Tibial artery (tissue), 4 donors: ENCODE measurements at places on chromosomes 11 and 22.
A peak's percentile ranks its signal among the peaks of the same experiment; 100 is the strongest.

DNA sequence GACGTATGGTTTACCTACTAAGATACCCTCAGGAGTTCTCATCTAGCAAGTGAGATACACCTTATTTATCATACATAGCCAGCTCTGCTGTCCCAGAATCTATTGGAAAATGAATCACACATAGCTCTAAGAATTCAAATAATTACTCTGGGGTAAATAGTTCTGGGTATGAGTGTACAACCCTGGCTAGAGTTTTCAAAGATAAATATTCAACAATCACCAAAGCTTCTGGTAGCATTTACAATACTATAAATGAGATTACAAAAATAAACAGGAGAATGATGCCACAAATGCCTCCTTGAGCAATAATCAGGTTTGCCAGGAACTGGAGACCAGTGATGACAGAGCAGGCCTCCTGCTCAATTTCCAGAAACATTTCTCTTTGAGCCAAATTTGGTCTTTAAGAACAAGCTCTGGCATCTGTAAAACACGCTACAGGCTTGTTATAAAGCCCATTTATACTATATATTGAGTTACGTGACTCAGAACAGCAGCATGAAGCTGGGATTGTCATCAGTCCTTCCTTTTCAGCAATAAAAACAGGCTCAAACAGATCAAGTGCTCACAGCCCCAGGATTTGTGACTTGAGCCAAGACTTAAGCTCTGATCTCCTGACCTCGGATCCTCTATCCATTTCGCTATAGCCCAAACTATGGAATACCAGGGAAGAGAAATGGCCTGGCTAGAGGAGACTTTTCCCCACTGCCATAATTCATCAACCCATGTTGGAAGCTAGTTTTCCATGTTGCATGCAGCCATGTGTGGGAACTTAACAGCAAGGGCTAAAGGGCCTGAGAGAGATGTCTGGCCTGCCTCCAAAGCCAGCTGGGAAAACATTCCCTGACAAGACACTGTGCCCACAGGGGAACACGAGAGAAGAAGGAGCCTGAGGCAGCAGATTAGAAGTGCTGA lies 19.7 kb downstream of the RAB30 start:
- H3K4me3 ChIP-seq: no peak overlapping the region
- H3K27me3 ChIP-seq: no peaks in the 10 kb centered on the region
- H3K36me3 ChIP-seq: no peaks in the 10 kb centered on the region

DNA sequence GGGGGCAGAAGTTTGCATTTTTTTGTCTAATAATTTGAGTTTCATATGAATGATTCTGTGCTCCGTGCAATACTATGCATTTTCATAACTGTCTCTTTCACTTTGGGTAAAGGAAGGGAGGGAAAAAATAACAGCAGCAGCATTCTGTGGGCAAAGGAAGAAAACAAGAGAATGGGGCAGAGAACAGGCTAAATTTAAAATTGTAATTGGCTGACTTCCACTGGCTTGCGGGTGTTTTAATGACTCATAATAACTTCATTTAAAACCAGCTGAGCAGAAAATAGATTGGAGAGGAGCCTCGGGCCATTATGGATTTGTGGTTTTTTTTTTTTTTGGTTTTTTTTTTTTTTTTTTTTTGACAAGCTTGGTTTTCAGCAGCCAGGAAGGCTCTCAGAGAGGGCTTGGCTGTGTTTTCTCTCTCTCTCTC lies 107.4 kb downstream of the ZBTB16 start:
- no peak overlapping the region for H3K4me3 ChIP-seq
- peaks cover 16% of the 10 kb centered on the region for H3K36me3 ChIP-seq
- H3K27me3 ChIP-seq: no peaks in the 10 kb centered on the region

DNA sequence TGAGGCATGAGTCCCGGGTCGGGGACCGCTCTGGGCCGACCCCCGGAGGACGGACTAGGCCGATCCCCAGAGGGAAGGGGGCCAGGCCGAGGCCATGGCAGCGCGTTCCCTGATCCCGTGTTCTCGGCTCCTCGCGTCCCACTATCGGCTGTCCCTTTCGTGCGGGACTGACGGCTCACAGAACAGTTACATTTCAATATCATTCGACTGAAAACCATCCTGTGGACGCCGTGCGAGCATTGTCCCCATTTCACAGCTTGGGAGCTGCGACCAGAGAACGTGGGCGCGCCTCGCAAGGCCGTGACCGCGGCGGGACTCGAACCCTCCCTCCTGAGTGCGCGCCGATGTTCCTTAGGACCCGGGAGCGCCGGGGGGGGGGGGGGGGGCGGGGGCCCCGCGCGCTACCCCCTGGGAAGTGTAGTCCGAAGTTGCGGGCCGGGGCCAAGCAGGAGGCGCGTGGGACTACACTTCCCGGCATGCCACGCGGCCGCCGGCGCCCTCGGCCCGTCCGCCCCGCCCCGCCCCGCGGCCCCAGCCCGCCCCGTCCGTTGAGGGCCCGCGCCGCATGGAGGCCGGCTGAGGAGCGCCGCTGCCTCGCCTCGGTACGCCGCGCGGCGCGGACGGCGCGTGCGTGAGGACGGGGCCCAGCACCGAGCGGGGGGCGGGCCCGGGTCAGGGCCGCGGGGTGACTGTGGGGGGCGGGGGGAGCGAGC lies at the start of gene TRABD:
TRABD (plus strand) TSS at position 539 of the 713 bp plus-strand sequence. CDS start 7,148 bp downstream, outside the sequence.
- H3K4me3 ChIP-seq: peak within 1 kb of the TSS; percentile 78
- H3K36me3 ChIP-seq: no peaks in the 10 kb centered on the region
- peak; percentile 83 for DNase-seq
- H3K27me3 ChIP-seq: peaks cover 5% of the 10 kb centered on the region

- no peaks in the 10 kb centered on the region for H3K27me3 ChIP-seq
- H3K4me1 ChIP-seq: no peaks in the 10 kb centered on the region
- H3K36me3 ChIP-seq: no peaks in the 10 kb centered on the region
- DNase-seq: no peak
These were observed 11.2 kb downstream of the SPATA19 start for GRCh38 chr11:133833898-133834681.

GRCh38 chr11:94308024-94308423 lies 3.6 kb downstream of the IZUMO1R start:
- no peaks in the 10 kb centered on the region for H3K36me3 ChIP-seq
- DNase-seq: no peak
- H3K4me3 ChIP-seq: no peak overlapping the region
- H3K27me3 ChIP-seq: no peaks in the 10 kb centered on the region
- peaks cover 18% of the 10 kb centered on the region for H3K4me1 ChIP-seq

DNA sequence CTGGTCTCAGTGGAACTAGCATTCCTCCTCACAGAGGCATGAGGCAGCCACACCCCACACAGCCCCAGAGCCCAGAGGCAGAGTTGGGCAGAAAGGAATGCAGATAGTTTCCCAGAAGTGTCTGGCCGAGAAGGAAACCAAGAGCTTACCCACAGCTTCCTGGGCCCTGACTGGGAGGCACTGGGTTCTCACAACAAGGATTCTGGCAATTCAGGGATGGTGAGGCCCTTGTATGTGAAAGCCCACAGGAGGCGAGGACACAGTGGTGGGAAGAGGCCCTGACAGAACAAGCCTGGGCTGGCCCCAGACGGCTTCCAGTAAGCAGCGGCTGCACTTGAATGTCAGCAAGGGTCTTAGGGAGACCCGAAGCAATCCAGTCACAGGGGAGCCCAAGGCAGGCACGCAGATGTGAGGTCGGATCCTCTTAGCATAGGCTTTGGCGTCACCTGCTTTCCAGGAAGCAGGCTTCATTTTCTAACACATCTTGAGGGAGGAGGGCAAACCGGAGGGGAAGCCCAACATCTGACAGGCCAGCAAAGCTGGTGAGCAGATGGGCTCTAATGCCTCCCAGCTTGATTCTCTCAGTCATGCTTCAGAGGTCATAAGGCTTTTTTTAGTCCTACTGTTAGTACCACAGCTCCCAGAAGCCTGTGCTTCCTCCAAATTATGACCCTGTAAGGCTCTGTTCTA lies 78.3 kb upstream of the AKIP1 start:
- H3K4me3 ChIP-seq: no peak overlapping the region
- peak overlapping the region; percentile 65 for H3K27ac ChIP-seq
- no peaks in the 10 kb centered on the region for H3K27me3 ChIP-seq
- no peaks in the 10 kb centered on the region for H3K36me3 ChIP-seq
- DNase-seq: no peak
- peaks cover 16% of the 10 kb centered on the region for H3K4me1 ChIP-seq

- peaks cover 43% of the 10 kb centered on the region for H3K27me3 ChIP-seq
- peak; percentile 28 for DNase-seq
- no peak overlapping the region for H3K27ac ChIP-seq
- peaks cover 7% of the 10 kb centered on the region for H3K4me1 ChIP-seq
These were observed 524.5 kb downstream of the BRD1 start for GRCh38 chr22:49303061-49303735.

DNA sequence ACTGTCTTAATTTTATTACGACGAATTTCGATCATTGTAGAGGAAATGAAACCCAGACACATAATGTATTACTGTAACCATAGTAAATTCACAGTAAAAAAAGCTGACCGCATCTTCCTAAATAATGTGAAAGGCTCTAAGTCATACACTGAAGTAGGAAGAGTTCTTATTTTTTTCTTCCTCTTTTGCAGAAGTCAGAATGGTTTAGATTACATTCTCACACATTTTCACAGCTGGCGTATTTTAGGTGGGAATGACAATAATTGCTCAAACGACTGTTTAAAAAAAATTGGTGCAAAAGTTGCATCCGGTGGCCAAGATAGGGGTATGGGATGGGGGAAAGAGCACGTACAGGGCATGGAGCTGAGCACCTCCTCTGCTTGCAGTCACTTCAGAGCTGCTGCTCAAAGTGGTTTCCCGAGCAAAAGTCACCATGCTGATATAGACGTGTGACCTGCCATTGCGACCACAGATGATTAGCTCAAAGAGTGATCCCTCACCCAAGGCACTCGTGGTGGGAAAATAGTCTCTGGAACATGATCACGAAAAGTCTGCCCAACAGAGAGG lies 35.3 kb downstream of the MMP13 start:
- H3K27ac ChIP-seq: no peak overlapping the region
- H3K36me3 ChIP-seq: no peaks in the 10 kb centered on the region
- no peak for DNase-seq
- H3K4me1 ChIP-seq: no peaks in the 10 kb centered on the region
- H3K27me3 ChIP-seq: no peaks in the 10 kb centered on the region
- no peak overlapping the region for H3K4me3 ChIP-seq

DNA sequence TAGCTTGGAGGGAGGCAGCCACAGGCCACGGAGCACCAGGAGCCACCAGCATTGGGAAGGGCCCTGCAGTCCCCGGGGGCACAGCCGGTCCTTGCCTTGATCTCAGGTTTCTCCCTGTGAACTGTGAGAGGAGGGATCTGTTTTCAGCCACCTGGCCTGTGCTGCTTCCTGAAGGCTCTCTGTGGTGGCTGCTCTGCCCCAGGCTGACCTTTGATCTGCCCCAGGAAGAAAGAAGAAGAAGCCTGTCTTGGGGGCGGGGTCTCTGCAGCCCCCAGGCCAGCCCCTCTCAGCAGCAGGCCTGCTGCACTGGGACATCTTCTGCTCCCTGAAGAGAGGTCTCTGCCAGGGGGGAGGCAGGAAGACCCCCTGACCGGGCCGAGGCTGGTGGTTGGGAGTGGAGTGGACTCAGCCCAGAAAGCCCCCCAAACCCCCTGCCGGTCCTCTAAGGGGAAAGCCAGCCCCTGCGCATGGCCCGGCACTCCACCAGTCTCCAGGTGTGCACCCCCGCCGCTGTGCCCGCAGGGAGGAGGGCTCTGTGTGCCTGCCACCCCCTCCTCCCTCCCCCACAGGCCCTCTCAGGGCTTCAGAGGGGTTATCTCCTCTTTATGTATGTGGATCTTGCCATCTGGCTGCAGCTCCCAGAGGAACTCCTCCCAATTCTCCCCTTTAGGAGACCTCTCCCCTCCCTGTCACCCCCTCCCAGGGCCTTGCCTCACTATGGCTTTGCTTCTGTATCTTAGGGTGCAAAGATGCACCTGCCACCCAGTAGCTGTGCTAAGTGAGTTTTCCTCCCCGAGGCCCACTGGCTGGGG lies 675.3 kb downstream of the BRD1 start:
- peaks cover 54% of the 10 kb centered on the region for H3K27me3 ChIP-seq
- H3K4me1 ChIP-seq: no peaks in the 10 kb centered on the region
- no peak for DNase-seq
- H3K27ac ChIP-seq: no peak overlapping the region

GRCh38 chr11:13415201-13415600 lies 47.8 kb downstream of the BTBD10 start:
- H3K4me1 ChIP-seq: no peaks in the 10 kb centered on the region
- peaks cover 42% of the 10 kb centered on the region for H3K36me3 ChIP-seq
- no peaks in the 10 kb centered on the region for H3K27me3 ChIP-seq
- no peak overlapping the region for H3K4me3 ChIP-seq

DNA sequence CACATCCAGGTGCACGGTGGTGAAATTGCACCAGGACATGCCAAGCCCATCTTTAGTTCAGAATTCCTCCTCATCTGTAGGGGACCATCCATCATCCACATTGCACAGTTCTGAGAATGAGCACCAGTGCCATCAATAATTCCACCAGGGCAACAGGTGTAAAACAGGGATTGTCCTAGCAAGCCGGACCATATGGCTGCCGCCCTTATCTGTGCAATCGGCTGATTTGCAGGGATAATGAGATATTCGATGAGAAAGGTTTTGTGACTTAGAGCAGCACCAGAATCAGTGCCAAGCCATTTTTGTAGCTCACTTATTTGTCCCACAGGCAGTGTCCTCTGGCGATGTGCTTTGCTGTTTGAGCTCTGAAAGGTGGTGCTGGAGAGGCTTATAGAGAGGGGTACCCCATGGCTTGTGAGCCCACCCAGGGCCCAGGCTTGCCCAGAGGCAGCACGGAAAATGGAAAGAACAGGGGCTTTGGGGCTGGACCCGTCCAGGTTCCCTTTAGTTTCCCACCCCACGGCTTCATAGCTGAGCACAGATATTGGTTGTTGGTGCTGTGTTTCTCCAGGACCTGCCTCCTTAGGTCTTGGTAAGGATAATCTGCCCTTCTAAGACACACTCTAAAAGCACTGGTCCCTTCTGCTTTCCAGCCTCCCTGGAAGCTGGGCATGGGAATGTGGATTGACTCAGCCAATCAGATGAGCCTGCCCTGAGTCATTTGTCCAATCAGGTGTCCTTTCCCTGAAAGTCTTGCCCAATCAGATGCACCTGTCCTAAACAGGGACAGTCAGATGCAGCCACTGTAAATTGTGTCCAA lies 84.0 kb upstream of the SHANK2 start:
- no peaks in the 10 kb centered on the region for H3K36me3 ChIP-seq
- H3K27me3 ChIP-seq: peaks cover 37% of the 10 kb centered on the region
- no peaks in the 10 kb centered on the region for H3K4me1 ChIP-seq
- H3K4me3 ChIP-seq: no peak overlapping the region
- no peak overlapping the region for H3K27ac ChIP-seq

- no peaks in the 10 kb centered on the region for H3K27me3 ChIP-seq
These were observed 91.0 kb downstream of the RRM1 start for GRCh38 chr11:4185561-4185960.

- H3K27ac ChIP-seq: no peak overlapping the region
- no peaks in the 10 kb centered on the region for H3K36me3 ChIP-seq
- H3K27me3 ChIP-seq: no peaks in the 10 kb centered on the region
- H3K4me3 ChIP-seq: no peak overlapping the region
- no peak for DNase-seq
These were observed 72.8 kb downstream of the SCUBE1 start for GRCh38 chr22:43270314-43270908.
